ENCODE measurements at places on chromosomes 7 and 10.
A peak's percentile ranks its signal among the peaks of the same experiment; 100 is the strongest.

DNA sequence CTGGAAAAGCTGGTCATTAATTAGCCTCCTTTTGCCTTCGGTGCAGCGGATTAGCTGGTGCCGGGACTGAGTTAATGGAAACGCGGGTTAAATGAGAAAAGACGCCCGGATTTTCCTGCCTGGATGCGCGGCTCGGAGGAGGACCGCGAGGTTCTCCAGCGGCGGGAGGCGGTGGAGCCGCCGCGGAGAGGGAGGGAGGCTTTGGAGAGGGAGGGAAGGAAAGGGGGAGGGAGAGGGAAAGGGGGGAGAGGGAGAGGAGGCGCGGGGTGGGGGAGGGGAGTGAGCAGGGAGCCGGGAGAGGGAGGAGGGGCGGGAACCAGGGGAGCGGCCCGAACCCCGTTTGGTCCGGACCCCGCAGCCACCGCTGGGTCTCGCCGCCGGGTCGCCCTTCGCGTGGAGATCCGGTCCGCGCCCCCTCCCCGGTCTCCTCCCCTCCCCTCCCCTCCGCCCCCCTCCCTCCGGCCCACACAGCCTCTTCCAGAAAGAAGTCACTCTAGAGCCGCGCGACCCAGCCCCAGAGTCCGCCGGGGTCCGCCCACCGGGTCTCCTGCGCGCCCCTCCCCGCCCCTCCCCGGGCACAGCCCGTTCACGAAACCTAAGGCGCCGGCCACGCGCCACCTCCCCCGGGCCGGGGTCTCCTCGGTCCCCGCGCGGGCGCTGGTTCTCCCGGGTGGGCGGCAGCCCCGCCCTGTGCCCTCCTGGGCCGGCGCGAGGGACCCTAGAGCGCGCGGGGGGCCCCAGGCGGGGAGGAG lies 347.5 kb downstream of the DNAJB6 start:
- no peak for DNase-seq

GRCh38 chr7:152674860-152675758 lies 832 bp downstream of the XRCC2 start:
- DNase-seq: no peak

DNA sequence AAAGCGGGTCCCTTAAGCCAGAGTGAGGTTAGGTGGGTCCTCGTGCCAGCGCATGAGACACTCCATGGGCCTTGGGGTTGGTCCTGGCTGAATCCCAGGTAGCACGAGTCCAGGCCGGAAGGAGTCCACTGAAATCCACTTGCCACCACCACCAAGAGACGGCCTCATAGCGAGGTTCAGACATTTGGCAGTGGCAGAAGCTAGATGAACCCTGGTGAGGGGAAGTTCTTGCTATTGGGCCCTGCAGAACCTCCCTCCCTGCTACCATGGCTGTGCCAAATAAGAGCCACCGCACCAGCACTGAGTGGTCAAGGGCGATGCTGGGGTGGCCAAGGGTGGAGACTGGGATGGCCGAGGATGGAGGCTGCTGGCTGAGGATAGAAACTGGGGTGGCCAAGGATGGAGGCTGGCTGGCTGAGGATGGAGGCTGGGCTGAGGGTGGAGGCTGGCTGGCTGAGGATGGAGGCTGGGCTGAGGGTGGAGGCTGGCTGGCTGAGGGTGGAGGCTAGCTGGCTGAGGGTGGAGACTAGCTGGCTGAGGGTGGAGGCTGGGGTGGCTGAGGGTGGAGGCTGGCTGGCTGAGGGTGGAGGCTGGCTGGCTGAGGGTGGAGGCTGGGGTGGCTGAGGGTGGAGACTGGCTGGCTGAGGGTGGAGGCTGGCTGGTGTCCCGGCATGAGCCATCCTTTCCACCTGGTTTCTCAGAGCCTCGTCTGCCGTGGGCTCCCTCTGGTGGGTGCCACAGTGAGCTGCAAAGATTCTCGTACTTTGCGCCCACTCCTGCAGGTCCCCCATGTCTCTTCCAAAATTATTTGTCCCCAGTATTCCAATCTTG lies 88.2 kb downstream of the ELFN1 start:
- DNase-seq: no peak

- DNase-seq: no peak
Observed at GRCh38 chr10:26468700-26469099, 30.6 kb downstream of the APBB1IP start.

- peak; percentile 42 for DNase-seq
Observed at GRCh38 chr10:75111907-75112679, 637 bp downstream of the SAMD8 start.
